Activated CD4-positive, alpha-beta T cell treated with anti-CD3 and anti-CD28 coated beads, Interleukin-2, Interleukin-6, amounts not matched to agents 100 ng/mL and 50 ng/mL, durations not matched to agents 16 hours and 8 hours (primary cell): ENCODE measurements at places on chromosomes 1 and 21.

GRCh38 chr1:68800182-68800581 is 303.3 kb upstream of the DEPDC1 start:
- DNase-seq = no peak

GRCh38 chr1:76547916-76548315 is 319.4 kb upstream of the ST6GALNAC5 start:
- DNase-seq = no peak

DNA sequence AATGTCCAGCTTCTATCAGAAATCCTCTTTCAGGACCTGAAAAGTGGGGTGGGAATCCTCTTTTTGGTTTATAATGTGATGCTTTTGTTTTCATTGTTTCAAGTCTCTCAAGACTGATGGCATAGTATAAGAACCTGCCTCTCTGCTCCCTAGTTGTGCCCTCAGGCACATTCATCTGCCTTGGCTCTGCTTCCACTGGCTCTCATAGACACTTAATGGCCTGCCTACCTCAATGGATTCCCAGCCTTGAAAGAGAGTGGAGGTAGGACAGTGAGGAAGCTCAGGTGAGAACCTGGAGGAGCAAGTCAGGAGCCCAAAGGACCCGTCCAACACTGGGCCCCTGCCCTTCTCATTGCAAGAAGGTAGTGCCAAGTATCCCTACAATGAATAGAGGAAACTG is 4.8 kb downstream of the TTLL7 start:
- no peak for DNase-seq

GRCh38 chr1:25845664-25846063 is 13.6 kb downstream of the AUNIP start:
- DNase-seq = no peak

- peak; percentile 2 for DNase-seq
These were observed 463 bp downstream of the PRPF3 start for GRCh38 chr1:150321826-150322166.

- DNase-seq = no peak
These were observed 153.9 kb downstream of the PEX14 start for GRCh38 chr1:10628685-10629084.

DNA sequence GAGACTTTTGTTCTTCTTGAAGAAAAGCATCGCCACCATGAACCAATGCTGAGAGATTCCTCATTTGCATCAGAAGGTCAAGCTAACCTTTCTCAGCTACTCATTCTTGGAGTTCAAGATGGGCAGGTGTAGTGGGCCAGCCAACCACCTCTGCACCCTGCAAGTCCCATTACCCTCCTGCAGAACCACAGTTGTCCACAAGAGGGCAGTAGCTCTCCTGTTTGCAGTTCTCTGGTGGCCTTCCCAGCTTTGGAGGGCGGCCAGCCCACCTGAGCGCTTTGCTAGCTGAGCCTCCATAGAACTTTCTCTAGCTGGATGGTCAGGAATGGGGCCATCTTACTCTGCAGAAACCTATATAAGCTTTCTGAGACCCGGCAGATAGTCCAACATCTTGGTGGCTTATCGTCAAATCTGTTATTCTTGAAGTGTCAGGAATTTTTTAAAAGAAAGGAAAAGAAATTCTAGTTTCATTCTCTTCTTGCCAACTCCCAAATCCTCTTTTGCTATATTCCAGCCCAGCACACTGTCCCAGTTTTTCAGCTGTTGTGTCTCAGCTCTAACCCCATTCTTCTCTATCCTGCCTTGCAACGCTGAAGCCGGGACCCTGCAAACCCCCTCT is 11.0 kb upstream of the LMX1A start:
- DNase-seq = peak; percentile 83

GRCh38 chr1:160623227-160623633 is 23.6 kb downstream of the SLAMF1 start:
- peak; percentile 88 for DNase-seq
